HFFc6 (cell line): ENCODE measurements at places on chromosomes 2 and 18. TPM values are rescaled to one million over a fixed set of nuclear protein-coding genes. Genes with fewer than 3 reads are reported as not detected.

GRCh38 chr18:23809415-23809814 is 120.2 kb downstream of the LAMA3 start:
- DNase-seq: no peak
- H3K36me3 ChIP-seq: no peaks in the 10 kb centered on the region
- H3K27me3 ChIP-seq: peaks cover 16% of the 10 kb centered on the region
- H3K4me3 ChIP-seq: no peak overlapping the region

DNA sequence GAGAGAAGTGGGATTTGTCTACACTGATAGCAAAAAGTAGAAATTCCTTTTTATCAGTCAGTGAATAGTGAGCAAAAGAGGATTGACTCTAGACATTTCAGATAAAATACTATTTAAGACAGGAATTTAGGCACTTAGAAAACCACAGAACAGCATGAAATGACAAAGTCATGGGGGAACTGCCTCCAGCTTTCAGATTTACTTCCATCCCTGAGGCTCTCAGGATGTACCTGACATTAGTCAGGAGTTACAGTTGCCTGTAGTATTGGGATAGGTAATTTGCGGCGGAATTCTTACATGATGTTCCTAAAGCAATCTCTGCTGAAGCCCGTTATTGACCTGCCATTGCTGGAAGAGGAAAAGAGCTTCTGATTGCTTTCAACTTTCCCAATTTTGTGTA is 337.1 kb upstream of the MAP2 start:
- H3K36me3 ChIP-seq: no peaks in the 10 kb centered on the region
- H3K27ac ChIP-seq: no peak overlapping the region
- no peak overlapping the region for H3K4me3 ChIP-seq
- H3K4me1 ChIP-seq: no peaks in the 10 kb centered on the region
- no peaks in the 10 kb centered on the region; the same call in 1 of the 2 replicates for H3K27me3 ChIP-seq

Gene ELOA2
- total RNA-seq: not detected in 3 replicates

Gene NGEF
- total RNA-seq: not detected in 3 replicates
